ENCODE measurements at places on chromosomes 3 and 15.

GRCh38 chr15:68301301-68301700 is 23.8 kb downstream of the FEM1B start:
- no peak for DNase-seq

- DNase-seq, result no peak
Observed at GRCh38 chr3:136787349-136787748, 31.6 kb upstream of the SLC35G2 start.

GRCh38 chr3:99407257-99407656 is 231.1 kb upstream of the COL8A1 start:
- no peak for DNase-seq

DNA sequence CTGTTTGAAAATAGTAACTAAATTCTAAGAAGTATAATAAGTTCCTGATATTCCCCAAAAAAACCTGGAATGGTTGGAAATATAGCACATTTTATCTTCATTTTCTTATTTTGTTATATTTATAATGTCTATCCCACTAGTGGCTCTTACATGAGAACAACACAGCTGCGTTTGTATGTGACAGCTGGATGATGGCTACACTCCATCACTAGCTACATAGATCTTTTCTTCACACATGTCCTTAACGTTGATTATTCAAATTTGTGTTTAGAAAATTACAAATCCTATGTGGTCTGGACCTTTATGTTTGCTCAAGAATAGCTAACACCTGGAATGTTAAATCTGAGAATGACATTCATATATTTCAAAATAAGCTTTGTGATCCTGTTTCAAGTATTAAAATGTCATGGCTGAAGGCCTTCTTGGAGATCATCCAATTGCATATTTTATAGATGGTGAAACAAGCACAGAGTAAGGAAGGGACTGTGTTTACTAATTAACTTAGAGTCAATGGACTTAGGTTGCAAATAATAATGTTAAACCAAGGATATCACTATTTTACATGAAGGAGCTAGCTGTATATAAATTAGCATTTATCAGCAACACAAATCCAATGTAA is 60.8 kb downstream of the ATP13A5 start:
- no peak for DNase-seq

DNA sequence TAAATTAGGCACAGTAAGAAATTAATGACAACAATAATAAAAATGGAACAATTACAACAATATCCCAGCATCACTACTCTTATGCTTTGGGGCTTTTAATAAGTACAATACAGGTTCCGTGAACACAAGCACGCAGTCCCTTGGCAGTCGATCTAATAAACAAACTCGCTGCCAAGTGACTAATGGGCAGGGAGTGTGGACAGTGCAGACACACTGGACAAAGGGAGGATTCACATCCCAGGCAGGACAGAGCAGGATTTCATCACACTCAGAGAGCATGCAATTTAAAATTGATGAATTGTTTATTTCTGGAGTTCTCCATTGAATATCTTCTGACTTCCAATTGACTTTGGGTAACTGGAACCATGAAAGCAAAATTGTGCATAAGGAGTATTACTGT is 524.1 kb upstream of the CFAP20DC start:
- DNase-seq, result no peak

DNA sequence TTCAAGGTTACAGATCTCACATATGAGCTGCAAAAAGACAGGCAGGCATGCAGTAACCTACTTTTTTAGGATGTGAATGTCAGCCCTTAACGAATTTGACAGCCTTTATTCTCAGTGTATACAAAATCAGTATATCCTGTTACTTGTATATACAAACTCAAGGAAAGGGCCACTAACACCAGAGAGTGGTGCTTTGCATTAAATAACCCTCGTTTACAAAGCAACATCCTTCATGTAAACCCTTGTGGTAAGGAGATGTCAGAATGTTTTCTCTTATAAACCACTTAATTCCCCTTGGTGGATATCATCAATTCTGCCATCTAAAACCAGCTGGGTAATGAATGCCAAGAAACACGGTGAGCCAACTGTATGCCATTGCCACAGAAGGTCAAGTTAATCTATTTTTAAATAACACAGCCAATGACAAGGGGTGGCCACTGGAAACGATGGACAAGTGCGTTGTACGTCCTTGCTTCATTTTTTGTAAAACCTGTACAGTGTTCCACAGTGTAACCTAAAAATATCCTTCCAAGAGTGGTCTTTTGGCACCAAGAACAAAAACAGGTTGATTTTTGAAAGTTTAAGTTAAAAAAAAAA is 7.5 kb downstream of the MAGI1 start:
- DNase-seq, result no peak

DNA sequence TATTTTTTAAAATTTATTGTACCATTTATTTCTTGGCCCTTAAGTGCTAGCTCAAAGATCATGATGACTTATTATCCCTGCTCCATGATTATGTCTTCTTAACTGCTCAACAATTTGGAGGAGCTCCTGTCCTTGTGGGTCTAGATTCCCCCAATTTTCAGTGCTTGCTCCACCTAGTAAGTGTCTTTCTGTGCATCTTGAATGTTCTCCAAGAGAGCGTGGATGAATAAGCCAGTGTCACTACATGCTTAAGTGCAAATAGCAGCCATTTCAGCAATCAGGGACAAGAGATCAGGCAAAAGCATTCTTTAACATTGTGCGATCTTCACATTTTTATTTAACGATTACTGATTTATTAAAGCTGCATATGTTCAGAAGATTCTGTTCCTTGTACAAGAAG is 99.4 kb downstream of the ALCAM start:
- DNase-seq, result no peak

DNA sequence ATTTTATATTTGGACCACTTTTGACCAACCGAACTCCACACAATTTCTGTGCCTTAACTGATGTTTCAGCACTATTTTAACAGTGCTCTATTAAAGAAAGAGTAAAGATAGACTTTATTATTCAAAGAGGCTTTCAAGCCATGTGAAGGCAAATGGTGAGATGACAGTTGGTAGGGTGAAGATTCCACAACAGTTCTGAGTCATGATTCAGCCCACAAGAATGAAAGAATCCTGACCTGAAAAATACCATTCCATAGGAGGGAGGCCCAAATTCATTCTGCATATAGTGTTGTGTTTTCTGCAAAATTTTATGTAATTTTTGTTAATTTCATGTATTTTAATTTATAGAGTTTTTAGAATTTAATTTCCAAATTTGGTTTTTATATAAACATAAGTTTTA is 135.6 kb upstream of the STAC start:
- DNase-seq, result no peak

GRCh38 chr3:28399206-28399605 is 50.6 kb upstream of the AZI2 start:
- DNase-seq, result no peak

DNA sequence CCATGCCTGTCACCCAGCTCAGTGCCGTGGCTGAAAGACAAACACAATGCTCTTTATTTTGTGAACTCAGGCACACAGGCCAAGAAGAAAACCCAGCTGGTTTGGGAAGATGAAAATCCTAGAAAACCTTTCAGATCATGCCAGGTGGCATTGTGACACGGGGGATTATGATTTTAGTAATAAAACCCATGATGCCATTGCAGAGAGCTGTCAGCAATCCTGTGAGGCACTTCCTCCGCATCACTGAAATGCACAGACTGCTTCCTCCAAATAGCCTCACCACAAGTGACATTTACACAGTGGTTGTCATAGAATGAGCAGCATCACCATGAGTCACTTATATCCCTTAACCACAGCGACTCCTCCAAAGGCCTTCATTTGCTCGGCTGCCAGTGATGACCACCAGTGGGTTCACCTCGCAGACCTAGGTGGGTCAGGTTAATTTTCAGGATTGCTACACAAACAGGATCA is 22.7 kb downstream of the ABHD6 start:
- DNase-seq, result no peak

GRCh38 chr3:131630807-131631206 is 128.0 kb upstream of the MRPL3 start:
- DNase-seq, result no peak

All from stimulated activated CD8-positive, alpha-beta memory T cell treated with anti-CD3 and anti-CD28 coated beads, Interleukin-7, amount 100 ng/mL, for 1 hour (primary cell).